ENCODE measurements at places on chromosomes 6 and 20.

DNA sequence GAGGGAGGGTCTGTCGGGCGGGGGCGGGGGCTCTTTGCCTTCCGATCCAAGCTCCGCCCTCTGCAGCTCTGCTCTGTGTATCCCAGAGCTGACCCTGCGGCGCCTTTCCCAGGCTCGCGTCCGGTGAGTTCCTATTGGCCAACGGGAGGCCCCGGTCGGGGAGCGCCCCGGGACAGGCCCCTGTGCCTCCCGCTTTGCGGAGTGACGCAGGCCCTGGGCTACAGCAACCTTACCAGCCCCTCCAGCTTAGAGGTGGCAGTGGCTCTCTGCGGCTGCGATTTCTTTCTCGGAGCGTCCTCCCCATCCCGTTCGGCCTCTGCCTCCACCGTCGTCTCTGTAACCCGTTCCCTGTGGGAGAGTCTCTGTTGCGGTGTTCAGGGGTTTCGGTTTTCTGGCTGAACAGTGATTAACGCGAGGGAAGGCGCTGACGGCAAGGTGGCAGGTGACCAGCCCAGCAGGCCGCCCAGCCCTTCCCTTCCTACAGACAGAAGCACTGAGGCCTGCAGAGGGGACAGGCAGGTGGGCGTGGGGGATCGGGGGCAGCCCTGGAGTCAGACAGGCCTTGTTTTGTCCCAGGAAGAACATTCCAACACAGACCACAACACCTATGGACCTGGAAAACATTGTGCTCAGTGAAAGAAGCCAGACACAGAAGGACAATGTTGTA lies 18.1 kb upstream of the CEBPB start:
- DNase-seq: peak; percentile 99

GRCh38 chr6:85419046-85419759 lies 30.7 kb upstream of the NT5E start:
- DNase-seq: no peak

DNA sequence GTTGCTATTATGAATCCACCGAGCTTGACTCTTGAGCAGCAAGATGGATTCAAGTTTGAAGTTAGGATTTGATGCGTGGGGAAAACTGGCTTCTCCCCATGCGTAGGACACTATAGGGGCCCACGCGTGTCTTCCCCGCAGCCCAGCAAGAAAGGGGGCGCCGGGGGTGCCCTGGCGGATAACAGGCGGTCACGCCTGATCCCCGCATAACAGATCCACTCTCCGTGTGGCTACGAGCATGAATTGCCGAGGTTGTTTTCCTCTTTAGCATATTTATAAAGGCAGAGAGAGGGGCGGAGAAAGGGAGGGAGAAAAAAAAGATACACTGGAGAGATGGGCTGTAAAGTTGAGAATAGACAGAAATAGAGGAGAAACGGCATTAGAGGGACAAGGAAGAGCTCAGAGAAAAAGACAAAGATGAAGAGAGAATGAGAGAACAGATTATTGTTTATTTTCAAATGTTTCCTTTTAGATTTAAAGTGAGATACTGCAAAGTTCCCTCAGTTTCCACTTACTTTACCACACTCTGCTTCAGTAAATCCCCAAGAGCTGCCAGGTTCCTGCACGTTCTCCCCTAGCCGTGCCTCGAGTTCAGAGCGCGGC lies 32.0 kb downstream of the TFAP2A start:
- no peak for DNase-seq

DNA sequence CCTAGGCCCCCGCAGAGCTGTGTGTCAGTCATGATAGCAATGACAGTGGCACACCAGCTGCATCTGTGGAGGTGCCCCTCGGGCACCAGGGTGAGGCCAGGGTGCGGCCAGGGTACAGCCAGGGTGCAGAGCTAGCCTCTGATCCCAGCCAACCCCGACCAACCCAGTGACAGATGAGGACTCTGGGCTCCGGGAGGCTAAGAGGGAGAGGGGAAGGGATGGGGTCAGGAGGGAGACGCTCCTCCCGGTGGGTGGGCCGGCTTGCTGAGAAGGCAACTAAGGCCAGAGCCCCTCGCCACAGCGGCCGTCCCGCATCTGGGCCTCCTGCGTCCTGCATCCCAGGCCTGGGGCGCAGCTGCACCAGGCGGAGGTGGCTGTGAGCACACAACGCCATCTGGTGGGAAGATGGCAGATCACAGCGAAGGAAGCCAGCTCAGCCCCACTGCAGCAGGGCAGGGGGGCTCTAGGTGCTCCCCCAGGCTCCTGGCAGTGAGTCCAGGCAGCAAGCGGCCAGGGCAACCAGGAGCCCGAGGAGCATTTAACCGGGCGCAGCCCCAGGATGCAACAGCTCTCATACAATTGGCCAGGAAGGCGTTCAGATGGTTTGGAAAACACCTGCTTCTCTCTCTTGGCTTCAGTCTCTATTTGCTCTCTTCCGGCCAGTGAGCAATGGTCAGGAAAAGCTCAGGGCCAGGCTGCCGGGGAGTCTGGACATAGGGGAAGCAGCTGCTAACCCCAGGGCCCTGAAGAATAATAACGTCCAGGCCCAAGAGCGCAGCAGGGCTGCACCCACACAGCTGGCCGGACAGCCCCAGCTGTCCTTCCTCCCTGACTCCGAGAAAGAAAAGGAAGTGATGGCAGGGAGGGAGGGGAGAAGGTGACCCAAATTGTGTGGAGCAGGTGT lies 169.4 kb downstream of the TAF4 start:
- peak; percentile 65 for DNase-seq

DNA sequence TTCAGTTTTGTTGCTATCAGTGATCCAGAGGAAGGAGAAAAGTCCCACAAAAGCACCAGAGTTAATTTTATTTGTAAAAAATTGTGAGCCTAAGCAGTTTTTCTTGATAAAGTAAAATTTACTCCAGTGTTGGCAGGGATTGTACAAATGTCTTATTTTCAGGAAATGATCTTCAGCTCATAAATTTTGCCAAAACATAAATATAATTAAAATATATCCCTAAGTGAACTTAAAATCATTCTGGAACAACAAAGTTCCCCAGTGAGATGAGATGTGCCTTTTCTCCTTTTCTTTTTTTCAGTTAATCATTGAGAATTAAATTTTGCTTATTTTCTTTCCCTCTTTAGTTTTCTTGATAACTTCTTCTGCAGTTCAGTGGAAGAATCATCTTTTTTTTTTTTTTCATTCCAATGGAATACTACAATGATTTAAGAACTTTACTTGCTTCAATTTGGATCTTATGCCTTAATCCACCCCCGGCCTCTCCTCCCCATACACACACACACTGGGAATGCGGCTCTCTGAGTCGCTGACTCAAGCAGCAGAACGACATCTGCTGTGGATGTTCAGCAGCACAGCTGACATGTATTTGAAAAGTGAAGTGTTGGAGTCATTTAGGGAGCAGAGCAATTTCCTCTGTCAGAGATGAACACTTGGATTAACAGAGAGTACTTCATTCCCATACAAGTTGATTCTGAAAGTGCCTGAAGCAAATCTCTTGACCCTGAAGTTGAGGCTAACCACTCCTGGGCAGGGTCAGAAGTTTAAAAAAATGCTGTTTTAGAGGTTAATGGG lies 27.7 kb upstream of the LAMA4 start:
- peak; percentile 91 for DNase-seq

GRCh38 chr6:35197196-35197595 lies 16.6 kb upstream of the SCUBE3 start:
- no peak for DNase-seq

DNA sequence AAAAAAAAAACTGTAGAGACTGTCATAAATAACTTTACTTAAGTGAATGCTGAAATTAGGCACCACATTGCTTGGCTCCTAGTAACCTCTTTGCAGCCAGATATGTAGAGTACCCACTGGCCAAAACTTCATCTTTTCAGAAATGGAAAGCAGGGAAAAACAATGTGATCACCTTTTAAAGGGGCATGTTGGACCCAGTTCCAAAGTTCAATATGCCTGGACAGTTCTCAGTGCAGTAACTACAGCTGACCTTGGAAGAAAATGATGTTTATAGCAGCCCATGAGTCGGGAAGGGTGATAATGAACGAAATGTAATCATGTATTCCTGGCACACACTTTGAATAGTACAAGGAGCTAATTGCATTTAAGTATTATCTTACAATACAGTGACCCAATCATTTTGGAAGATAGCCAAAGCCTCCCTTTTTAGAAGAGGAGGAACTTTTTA lies 93.6 kb upstream of the TAB2 start:
- no peak for DNase-seq

DNA sequence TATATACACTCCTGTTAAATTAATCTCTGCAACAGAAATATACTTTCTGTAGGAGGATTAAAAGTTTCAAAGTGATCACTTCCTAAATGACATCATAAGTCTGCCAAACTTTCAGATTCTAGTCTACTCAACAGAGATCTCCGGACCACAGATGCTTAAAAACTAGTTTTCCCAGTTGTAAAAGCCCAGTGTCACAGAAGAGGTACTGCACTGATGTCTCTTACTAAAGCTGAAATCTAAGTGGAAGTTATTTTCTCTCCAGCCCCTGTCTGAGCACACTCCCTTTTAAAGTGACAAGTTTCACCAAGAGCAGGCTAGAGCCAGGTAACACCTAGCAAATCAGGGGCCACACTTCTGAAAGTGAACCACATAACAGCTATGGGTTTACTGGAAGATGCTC lies 71.6 kb upstream of the DST start:
- DNase-seq: no peak

DNA sequence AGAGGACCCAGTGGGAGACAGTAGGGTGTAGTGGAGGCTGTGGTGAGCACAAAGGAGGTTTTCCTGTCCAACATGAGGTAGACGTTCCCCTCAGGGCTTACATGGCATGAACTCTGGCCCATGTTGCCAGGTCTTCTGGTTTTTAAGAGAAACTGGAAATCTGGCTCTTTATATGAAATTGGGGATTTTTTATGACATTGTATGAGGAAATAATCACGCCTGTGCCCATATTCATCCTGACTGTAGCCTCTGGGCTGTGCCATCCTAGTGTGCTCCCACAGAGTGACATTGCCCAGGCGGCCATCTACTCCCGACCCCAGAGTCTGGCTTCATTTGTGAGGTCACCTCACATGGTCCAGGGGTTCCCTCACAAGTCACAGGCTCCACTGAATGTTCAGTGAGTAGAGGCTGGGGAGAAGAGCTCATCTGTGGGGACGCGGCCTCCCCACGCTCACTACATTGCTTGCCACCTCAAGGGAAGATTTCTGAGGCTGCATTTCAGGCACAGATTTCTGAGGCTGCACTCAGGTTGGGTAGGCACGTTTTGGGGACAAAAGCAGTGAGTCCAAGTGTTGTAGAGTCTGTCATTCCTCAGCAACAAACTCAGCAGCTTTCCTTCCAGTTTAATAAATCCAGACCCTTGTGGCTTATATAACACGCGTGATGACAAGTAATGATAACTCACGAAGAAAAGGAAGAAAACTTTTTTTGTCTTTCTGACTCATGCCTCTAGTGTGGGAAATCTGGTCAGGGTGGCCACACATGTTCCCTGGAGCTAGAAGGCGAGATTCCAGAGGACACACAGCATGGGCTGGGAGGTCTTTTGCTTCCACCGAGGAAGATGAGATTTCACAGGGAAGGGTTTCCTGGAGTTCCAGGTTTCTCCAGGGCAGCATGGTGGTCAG lies 41.7 kb downstream of the SLC24A3 start:
- no peak for DNase-seq

DNA sequence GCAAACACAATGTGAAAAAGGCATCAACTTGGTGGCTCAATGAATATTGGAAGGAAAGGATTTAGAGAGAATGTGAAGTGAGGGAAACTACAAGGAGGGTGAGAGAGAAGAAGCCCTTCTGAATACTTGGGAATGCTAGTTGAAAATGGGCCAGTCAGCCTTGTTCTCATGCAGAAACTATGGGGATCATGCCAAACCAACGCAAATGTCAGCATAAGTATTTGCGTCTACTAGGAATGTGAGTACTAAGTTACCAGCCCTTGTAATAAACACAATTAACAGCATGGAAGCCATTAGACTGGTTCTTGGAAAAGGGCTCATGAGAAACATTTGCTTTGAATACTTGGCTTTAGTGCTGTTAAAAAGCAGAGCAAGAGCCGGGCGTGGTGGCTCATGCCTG lies 54.9 kb upstream of the AIG1 start:
- DNase-seq: no peak

DNA sequence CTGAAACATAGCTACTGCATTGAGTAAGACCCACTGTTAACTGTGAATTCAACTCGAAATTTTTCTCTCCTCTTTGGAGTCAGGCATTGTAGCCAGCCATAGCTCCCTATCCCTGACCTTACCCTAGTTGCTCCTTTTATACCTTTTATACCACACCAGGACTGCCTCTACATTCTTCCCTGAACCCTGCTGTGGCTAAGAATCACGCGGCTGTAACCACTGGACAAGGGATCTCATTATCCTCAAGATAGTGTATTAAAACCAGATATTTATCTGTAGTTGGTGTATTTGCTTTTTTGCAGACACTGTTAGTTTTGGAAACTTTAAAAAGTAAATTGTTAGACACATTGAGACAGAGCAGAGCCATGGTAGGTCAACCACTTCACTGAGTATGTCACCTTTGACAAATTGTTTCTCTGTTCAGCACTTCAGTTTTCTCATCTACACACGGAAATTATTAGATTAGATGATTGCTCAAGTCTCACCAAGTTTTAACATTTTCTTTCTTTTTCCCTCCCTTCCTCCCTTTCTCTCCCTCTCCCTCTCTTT lies 171.9 kb upstream of the PRND start:
- no peak for DNase-seq

DNA sequence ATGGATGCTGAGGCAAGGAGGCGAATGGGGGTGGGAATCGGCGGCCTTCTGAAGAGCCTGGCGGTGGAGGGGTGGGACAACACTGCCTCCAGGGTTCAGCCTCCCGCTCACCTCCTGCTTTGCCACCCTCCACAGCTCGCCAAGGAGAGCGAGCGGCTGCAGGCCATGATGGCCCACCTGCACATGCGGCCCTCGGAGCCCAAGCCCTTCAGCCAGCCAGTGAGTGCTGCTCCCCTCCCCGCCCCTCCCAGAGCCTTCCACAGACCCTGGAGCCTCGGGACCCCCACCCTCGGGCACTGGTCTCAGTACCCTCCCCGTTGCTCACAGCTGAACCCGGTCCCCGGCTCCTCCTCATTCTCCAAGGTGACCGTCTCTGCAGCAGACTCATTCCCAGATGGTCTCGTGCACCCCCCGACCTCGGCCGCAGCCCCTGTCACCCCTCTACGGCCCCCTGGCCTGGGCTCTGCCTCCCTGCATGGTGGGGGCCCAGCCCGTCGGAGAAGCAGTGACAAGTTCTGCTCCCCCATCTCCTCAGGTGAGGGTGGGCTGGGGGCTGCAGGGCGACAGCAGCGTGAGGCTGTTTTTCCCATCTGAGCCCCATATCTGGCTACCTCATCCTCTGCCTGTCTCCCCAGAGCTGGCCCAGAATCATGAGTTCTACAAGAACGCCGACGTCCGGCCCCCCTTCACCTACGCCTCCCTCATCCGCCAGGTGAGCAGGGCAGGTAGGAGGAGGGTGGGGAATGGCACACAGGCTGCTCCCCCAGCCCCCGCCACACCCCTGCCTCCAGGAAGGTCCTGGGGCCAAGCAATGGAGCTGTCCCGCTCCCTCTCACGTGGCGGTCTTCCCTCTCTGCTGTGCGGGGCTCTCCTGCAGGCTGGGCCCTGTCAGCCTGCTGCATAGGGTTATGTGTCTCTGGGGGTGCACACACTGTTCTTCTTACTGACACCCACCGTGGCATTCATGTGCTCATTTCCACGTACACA lies 43.7 kb downstream of the FOXP4 start:
- DNase-seq: no peak

- no peak for DNase-seq
These were observed 705.5 kb upstream of the MAN1A1 start for GRCh38 chr6:120055071-120055470.
